ENCODE measurements at places on chromosomes 12 and 14.

DNA sequence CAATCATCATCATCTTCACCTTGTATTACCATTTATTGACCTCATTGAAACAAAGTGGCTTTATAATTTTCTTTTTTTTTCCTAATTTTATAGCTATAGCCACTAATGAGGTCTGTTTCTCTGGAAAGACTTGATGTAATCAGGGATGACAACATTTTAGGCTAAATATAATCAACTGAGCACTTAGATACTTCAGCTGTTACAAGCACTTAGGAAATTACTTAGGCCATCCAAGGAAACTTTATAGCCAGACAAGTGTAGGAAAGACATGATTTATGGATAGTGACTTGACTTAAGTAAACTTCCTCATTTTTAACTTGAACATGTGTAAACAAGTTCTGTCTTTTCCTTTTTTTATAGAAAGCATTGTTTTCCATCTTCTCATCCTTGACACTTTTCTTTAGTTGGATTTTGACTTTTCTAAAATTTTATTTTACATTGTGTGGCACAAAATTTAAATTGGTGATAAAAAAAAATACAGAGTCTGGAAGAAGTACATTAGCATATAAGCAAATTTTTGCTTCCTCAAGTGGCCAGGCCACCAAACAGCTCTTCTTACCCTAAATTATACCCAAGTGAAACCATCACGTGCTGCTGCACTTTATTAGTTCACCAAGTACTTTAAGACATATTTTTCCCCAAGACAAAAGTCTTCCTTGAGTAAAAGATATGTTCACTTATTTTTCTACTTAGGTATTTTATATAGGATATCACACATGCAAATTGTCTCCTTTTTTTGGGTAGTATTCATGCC, 15.1 kb downstream of the CPNE8 start:
- DNase-seq, result no peak

- DNase-seq, result no peak
Observed at GRCh38 chr14:60722357-60723115, 1.6 kb downstream of the SIX4 start.

DNA sequence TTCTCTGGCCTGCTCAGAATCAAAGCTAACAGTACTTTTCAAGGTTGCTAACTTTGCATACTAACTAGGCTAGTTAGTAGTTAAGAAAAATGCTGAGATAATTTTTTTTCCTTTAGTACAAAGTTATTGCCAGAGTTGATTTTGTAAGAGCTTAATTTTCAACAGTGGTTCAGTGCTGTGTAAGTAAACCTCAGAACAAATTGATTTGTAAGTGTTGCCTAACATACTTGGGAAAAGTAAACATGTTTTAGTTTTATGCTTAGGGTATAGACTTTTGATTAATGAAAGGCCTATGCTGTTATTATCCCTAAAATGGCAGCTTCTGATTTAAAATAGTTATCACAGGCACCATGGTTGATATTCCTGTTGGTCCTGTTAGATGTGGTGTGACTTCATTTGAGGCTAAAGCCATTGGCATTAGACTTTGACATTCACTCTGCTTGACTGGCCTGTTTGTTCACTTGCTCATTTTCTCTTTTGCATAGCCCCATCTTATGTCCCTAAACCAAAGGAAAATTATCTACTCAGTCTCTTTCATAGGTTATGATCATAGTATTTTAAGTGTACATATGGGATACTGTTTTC, 5.2 kb downstream of the CMAS start:
- DNase-seq, result no peak

DNA sequence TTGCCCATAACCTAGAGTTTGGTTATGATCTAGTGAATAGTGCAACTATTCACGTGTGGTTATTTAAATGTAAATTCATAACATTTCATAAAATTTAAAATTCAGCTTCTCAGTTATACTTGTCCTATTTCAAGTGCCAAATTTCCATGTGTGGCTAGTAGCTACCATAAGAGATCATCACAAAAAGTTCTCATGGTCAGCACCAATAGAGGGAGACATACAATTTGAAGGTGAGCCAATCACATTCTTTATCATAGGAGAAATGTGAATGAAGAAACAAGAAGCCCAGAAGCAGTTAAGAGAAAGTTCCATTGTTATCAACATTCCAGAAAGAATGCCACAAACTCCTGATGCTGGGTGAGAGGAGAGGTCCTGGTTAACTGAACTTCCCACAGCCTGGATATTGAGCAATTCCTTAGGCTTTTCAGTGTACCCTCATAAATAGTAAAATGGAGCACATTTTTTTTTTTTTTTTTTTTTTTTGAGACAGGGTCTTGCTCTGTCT, 892.9 kb upstream of the USP15 start:
- no peak for DNase-seq

GRCh38 chr12:79886917-79887519, 47.9 kb downstream of the PPP1R12A start:
- DNase-seq, result no peak

DNA sequence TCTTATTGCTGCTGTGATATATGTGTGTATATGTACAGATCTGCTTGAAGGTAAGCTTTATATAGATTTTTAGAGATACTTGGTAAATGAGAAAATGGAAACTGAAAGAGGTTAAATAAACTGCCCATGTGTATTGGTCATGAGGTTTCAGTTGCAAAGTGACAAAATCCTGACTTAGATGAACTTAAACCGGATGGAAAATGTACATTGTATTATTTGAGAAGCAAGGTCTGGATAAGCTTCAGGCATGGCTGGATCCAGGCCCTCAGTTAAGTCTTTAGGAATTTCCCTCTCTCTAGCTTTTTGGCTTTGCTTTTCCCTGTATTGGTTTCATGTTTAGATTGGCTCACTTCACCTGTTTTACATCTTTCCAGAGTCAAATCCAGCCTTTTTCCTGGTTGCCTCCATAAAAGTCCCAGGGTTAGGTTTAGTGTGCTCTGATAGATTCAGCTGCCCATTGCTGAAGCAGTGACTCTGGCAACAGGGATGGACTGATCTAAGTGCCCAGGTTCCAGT, 21.0 kb upstream of the MAP1LC3B2 start:
- no peak for DNase-seq

DNA sequence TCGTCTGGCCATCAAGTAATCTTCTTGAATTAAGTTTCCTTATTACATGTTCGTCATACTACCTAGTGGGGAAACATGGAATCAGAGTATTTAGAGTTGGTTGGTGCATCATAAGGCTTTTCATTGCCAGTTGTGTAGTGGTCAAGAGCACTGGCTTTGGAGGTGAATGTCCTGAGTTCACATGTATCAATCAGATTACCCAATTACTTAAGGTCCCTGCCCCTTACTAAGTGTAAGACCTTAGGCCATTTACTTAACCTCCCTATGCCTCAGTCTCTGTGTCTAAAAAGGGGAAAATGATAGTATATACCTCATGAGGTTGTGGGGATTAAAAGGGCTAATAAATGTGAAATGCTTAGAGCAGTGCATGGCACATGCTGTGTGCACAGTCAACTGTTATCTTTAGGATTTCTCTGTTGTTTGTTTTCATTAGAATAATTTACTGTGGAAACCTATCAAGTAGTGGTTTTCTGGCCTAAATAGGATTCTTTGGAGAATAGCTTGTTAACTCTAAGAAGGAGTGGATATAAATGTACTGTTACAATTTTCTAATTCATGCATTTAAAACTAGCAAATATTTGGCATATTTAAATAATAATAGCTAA, 27.0 kb downstream of the MSRB3 start:
- DNase-seq, result no peak

DNA sequence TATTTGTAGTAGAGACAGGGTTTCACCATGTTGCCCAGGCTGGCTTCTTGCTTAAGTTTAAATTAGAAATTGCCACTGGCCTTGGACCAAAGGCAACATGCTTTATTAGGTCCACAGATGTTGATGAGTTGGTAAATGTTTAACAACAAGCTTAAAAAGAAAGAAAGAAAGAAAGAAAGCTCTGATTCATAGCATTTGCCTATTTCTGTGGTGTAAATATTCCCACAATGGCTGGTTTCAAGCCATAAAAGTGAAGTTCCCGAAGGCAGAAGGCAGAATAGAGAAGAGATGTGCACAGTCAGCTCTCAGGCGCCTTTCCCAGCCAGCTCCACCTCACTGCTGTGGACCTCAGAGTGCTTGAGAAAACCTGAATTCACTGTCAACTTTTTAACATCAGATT, 26.4 kb downstream of the KCNK13 start:
- DNase-seq, result no peak

DNA sequence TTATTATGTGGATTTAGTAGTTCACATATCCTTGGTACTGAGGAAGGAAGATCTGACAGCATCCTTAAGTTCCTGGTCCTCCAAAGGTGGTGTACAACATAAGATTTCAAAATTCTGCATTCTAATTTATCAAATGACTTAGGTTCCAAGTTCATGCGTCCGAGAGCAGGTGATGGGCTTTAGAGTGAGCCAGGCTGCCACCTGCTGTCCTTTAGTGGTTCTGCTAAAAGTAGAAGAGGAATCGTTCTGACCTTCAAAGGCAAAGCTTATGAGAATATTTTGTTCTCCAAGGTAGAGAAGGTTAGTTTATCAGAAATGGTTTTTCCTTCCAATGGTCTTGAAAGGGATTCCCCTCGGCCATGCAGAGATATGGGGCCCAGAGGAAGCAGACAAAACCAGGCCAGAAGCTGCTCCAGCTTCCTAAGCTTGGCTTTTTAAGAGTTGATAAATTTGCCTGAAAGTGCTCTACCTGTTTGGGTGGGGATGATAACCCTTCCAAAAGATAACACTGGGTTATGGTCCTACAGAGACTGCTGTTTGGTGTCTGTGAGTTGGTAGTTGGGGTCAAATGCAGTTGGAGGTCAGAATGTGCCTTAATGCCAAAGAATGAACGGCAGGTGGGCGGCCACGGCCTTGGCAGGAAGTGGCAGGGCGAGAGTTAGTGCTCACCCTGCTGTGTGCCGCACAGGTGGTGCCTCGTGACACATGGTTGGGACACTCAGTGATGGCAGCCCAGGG, 29.1 kb upstream of the LRTM2 start:
- peak; percentile 43 for DNase-seq

DNA sequence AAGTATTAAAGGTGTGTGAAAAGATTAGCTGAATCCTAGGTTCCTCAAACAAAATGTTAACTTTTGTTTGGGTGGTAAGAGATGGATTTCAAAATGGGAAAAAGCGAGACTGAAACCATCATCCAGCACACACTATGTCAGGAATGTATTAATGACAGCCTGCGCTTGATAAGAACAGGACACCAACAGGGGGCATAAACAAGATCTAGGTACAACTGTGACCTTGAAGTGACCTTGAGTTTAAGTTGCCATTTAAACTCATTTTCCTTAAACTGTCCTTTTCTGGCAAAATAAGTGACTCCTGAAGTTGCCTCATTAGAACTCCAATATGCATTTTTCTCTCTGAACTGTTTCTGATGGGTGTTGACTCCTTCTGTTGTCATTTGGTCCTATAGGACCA, 17.1 kb downstream of the PRKCH start:
- DNase-seq, result no peak

GRCh38 chr12:57151741-57152630, 4.6 kb upstream of the LRP1-AS start:
- DNase-seq, result no peak

DNA sequence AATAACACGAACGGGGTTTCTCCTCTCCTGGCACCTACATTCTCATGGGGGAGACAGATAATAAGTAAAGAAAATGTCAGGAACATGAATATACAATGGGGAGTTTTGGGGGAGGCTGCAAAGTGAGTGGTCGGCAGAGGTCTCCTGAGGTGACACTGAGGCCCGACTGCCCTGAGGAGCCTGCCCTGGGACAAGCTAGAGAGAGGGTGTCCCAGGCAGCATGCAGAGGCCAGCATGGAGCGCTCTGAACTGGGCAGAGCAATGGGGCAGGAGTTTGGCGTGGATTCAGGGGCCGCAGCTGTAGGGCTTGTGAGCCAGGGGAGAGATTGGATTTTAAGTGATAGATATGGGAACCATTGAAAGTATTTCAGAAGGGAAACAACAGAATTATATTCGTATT, 320.5 kb downstream of the CACNA1C start:
- no peak for DNase-seq

DNA sequence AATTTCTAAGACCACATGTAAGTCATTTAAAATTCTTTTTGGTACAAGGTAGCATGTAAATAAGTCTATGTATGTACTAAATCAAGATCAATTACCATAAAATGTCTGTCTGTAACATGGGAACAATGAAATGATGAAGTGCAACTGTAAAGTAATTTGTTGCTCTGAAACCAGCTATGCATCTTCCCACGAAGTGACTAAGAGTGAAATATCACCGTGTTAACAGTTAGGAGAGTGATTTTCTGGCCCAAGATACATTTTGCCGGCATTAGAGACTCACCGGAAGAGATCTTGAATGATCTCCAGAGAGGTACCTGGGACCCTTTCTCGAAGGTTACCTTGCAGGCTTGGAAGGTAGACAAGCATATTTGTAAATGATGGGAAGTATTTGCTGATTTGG, 105.8 kb downstream of the SAMD4A start:
- DNase-seq, result no peak

GRCh38 chr12:41772478-41772877, 372.2 kb downstream of the GXYLT1 start:
- DNase-seq, result no peak

GRCh38 chr12:95820096-95820703, 29.6 kb upstream of the NTN4 start:
- DNase-seq, result no peak

- no peak for DNase-seq
Observed at GRCh38 chr14:103232831-103233319, 101.2 kb upstream of the EIF5 start.

GRCh38 chr12:64407342-64408223, 3.4 kb downstream of the XPOT start:
- no peak for DNase-seq

DNA sequence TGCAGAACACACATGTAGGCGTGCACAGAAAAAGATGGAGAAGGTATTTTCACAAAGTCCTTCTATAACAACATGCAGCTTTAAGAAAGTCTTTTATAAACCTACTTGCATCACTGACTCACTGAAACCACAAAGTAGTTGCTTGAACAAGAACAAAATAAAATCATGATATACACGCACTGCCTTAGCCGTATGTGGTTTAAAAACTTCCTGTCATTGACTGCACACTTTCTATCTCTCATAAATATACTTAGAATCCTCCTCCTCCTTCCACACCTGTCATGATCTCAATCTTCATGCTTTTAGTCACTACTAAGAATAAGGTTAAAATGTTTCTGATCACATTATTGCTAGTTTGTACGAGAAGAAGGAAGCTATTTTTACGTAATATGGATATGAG, 31.8 kb upstream of the RAD51AP1 start:
- no peak for DNase-seq

DNA sequence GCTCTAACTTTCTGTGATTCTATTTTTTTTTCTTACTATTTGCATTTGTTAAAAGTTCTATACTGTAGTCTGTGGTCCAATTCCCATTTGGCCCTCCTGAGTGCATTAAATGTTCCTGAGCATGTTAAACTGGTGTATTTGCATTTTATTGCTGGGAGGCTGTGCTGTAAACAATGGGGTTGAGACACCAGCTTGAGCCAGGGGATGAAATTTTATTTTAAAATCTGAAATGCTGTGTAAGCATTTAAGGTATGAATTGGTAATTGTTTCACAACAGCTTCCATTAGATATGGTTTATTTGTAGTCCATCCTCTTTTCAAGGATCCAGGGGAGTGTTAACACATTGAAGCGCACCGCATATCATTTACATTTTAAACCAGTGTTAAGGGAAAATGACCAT, 89.9 kb upstream of the RFX4 start:
- no peak for DNase-seq
